ENCODE measurements at places on chromosomes 2 and 18. TPM values are rescaled to one million over a fixed set of nuclear protein-coding genes. Genes with fewer than 3 reads are reported as not detected.

The ASPRV1 gene
- 0.54 TPM for total RNA-seq

The SLC5A7 gene
- not detected for total RNA-seq

The IL37 gene
- total RNA-seq: not detected

The GKN1 gene
- not detected for total RNA-seq

GRCh38 chr2:211981451-211981850, 557.2 kb downstream of the ERBB4 start:
- no peaks in the 10 kb centered on the region for H3K36me3 ChIP-seq
- no peaks in the 10 kb centered on the region for H3K27me3 ChIP-seq
- H3K27ac ChIP-seq: no peak overlapping the region
- H3K4me3 ChIP-seq: no peak overlapping the region
- H3K4me1 ChIP-seq: no peaks in the 10 kb centered on the region

DNA sequence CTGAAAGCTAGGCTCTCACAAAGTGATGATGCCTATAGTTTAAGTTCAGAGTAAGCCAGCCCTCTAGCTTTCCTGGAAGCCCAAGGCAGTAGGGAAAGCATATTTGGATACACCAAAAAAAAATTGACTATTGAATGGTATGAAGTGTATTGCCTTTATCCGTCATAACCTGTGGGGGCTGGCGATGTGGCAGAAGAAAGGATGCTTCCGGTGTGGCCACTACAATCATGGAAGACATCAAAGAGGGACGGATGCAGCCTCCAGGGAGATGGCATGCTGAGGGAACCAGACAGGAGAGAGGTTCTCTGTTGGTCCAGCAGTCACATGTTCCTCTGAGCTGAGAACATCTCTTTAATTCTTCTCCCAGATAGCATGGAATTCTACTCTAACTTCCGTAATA, 170.3 kb downstream of the TMEM18 start:
- H3K4me1 ChIP-seq: no peaks in the 10 kb centered on the region
- H3K27me3 ChIP-seq: peaks cover 8% of the 10 kb centered on the region
- H3K27ac ChIP-seq: no peak overlapping the region
- DNase-seq: no peak

DNA sequence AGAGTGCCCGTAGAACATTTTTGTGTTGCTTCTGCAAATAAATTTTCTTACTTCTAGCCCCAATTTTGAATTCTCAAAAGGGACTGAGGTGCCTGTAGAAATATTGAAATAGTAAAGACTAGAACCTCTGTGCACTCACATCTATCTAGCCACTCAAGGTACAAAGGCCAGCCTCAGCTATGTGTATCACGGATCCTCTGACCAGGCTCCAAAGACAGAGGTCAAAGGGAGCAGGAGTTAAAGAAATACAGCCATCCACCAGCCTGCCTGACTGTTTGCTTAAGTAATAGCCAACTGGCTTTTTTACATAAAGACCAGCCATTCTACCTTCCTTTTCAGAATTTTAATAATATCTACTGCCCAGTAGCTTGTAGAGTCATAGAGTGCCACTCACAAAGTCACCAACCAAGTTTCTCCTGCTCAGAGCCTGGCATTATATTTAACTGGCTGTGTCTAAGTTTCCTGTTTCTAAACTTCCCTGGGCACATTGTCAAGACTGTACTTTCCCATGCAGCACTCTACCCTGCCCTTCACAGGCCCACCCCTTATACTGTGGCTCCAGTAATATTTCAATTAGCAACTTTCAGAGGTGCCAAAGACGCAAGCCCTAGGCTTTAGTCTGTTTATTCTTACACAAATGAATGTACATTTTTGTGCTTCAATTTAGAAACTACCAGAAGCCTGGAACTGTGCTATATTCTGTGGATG, 338.3 kb upstream of the NT5C1B start:
- peaks cover 17% of the 10 kb centered on the region for H3K36me3 ChIP-seq
- no peak overlapping the region for H3K4me3 ChIP-seq
- H3K4me1 ChIP-seq: no peaks in the 10 kb centered on the region
- no peak overlapping the region for H3K27ac ChIP-seq

DNA sequence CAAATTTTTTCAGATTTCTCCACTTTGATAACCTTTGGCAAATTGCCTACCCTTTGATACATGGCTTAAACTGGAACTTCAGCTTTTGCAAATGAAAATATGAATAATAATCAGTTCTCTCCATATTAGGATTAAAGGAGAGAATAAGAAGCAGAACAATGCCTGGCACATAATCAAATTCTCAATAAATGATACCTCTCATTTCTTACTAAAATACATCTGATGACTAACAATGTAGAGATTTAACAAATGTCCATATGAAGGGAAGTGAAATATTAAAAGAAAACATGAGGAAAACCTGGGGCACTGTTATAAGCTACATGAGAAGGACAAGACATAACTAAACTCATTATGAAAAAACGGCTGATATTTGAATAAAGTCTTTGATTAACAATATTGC, 1103.6 kb downstream of the LRP1B start:
- no peaks in the 10 kb centered on the region for H3K36me3 ChIP-seq
- no peak for DNase-seq
- no peak overlapping the region for H3K4me3 ChIP-seq
- no peaks in the 10 kb centered on the region for H3K4me1 ChIP-seq

DNA sequence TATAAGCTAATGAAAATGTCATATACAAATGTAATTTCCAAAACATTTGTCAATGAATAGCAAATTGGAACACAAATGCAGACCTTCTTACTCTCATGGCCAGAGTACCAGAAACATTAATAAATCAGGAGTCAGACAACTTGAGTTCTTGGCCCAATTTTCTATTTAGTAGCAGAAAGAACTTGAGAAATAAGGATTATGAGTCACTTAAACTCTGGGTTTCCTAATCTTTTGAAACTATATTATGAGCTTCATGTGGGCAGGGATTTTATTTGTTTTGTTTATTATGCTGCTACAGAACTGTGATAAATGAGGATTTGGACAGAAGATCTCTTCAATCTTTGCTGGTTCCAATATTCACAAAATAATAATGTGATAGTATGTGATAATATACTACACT, 686.7 kb downstream of the NR4A2 start:
- no peak overlapping the region for H3K27ac ChIP-seq
- no peak for DNase-seq
- H3K36me3 ChIP-seq: no peaks in the 10 kb centered on the region
- H3K27me3 ChIP-seq: no peaks in the 10 kb centered on the region
- H3K4me3 ChIP-seq: no peak overlapping the region
- H3K4me1 ChIP-seq: no peaks in the 10 kb centered on the region

DNA sequence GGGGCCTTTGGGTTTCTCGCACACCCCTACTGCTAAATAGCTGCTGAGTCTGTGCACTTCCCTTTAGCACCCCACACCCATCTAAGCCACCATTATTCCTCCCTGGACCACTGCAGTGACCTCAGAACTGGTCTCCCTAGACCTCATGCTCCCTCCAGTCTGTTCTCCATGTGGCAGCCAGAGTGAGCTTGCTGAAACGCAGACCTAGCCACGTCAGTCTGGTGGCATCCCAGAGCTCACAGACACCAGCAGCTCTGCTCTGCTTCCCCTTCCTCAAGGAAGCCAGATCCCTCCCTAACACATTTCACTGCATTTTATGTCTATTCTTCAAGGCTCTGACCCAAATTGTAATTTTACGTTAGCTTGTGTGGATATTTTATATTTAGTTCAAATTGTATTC, 144.4 kb downstream of the DYSF start:
- H3K36me3 ChIP-seq: no peaks in the 10 kb centered on the region
- H3K4me1 ChIP-seq: no peaks in the 10 kb centered on the region
- H3K27me3 ChIP-seq: peaks cover 5% of the 10 kb centered on the region
- DNase-seq: no peak
- no peak overlapping the region for H3K4me3 ChIP-seq

GRCh38 chr2:112662704-112663103, 17.0 kb downstream of the SLC20A1 start:
- DNase-seq: no peak
- H3K4me3 ChIP-seq: no peak overlapping the region
- peaks cover 46% of the 10 kb centered on the region for H3K36me3 ChIP-seq
- no peak overlapping the region for H3K27ac ChIP-seq
- H3K4me1 ChIP-seq: peaks cover 35% of the 10 kb centered on the region

DNA sequence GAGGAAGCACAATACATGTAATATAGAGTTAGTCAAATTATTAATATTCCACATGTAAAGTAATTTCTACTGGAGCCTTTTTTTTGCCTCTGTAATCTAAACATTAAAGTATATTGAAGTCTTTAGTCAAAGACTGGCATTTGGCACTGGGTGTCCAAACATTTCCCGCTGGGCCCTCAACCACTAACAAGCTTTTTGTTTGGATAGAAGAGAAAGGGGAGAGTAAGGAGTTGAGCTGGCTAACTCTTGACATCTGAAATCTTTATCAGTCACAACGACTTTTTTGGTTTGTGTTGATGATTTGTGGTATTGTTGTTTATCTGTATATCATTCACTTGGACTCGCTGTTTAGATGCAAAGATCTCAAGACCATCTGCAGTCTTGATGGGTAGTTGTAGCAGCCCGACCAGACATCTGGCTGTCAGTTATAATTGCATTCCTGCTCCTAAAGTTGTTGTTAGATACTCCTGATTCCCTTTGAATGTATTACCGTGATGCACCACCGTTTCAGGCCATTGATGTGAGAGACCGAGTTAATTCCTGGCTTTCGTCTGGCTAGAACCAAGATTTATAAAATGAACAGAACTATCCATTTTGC, 379.6 kb downstream of the MTX2 start:
- H3K4me3 ChIP-seq: no peak overlapping the region
- peaks cover 61% of the 10 kb centered on the region for H3K27me3 ChIP-seq
- H3K36me3 ChIP-seq: no peaks in the 10 kb centered on the region
- H3K4me1 ChIP-seq: peaks cover 14% of the 10 kb centered on the region
- H3K27ac ChIP-seq: no peak overlapping the region

DNA sequence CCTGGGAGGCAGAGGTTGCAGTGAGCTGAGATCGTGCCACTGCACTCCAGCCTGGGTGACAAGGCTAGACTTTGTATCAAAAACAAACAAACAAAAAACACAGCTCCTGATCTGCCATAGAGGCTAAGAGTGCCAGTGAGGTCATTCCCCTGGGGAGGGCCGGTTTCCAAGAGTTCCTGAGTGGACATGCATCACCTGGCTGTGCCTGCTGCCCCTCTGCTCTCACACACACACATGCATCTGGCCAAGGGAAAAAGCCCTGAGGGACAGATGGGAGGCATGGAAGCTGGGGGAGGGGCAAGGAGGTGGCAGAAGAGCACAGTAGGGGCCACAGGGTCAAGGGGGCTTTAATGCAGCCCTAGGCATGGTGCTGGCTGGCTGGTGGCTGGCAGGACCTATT, 60.4 kb downstream of the ZBTB7C start:
- no peak overlapping the region for H3K4me3 ChIP-seq
- H3K4me1 ChIP-seq: no peaks in the 10 kb centered on the region
- DNase-seq: no peak
- H3K27me3 ChIP-seq: peaks cover 13% of the 10 kb centered on the region
- no peaks in the 10 kb centered on the region for H3K36me3 ChIP-seq

GRCh38 chr2:222433332-222434173, 9.2 kb downstream of the SGPP2 start:
- H3K4me1 ChIP-seq: no peaks in the 10 kb centered on the region
- no peaks in the 10 kb centered on the region for H3K36me3 ChIP-seq
- H3K4me3 ChIP-seq: no peak overlapping the region
- peaks cover 21% of the 10 kb centered on the region for H3K27me3 ChIP-seq

DNA sequence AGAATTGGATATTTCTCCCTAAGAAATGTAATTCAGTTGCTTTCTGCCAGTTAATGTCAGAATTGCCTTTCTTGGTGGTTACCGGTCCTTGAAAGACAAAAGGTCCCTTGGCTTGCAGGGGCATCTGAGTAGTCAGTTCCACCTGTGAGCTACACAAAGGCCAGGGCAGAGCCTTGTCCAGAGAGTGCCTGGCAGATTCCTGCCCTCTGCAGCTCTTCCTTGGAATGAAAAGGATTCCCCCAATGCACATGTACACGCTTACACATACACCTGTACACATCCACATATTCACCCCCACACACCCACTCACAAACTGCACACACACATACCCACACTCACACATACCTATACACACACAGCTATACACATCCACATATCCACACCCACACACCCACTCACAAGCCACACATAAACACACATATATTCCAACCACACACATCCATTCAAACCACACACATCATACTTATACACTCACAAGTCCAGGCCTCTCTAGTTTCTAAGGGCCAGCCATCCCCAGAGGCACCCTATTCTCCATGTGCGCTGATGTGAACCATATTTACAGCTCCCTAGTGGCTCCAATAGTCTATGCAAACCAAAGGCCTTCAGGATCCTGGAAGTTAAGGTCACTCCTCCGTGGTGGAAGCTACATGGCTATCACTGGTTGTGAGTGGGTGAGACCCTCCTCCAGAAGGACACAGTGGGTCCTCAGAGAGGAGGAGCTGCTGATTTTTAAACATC, 9.6 kb downstream of the CYRIA start:
- no peak overlapping the region for H3K27ac ChIP-seq
- DNase-seq: no peak
- H3K27me3 ChIP-seq: peaks cover 9% of the 10 kb centered on the region
- no peaks in the 10 kb centered on the region for H3K36me3 ChIP-seq

DNA sequence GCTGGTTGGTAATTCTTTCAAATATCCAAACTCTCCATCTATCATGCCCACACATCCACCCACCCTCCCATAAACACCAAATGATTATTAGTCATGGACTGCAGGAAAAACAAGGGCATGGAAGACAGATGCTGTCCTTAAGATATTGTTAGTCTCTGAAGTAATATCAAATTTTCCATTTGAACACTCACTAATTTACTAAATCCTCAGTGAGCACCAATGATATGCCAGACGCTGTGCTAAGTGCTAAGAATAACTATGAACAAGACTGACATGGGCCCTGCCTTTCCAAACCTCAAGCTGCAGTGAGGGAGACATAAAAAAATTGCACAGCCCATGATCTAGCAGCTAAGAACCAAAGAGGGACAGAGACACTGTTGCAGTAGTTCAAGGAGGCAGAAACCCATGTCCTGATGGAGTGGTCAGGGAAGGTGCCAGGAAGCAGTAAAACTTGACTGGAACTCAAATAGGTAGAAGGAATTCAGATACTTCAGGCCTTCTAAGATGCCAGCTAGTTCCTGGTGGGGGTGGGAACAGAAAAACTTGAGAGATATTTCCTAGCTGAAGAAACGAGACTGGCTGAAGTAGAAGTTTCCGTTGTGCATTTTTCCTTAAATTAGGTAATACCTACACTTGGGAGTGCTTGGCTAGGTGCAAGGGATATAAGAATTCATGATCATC, 182.1 kb downstream of the OSR1 start:
- no peaks in the 10 kb centered on the region for H3K4me1 ChIP-seq
- no peaks in the 10 kb centered on the region for H3K27me3 ChIP-seq
- no peak overlapping the region for H3K27ac ChIP-seq
- H3K36me3 ChIP-seq: peaks cover 2% of the 10 kb centered on the region
- no peak for DNase-seq

- no peak overlapping the region for H3K4me3 ChIP-seq
- H3K36me3 ChIP-seq: no peaks in the 10 kb centered on the region
- DNase-seq: no peak
- no peaks in the 10 kb centered on the region for H3K4me1 ChIP-seq
Observed at GRCh38 chr2:215884451-215885087, 128.8 kb downstream of the MREG start.

DNA sequence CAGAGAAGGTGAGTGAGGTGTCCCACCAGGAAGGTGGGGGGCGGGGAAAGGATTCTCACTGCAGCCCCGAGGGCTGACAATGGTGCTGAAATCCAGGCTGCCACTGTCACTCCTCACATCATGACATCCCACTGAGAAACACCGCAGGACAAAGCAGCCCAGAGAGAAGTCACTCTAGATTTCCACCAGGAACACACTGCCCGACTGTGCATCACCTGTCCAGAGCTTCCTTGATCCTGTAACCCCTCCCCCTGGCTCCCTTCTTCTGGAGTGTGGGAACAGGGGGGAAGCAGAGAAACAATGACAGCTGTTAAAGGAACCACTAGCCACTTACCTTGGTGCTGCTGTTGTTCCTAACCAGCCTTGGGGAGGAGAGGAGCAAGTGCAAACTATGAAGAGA, 69.9 kb downstream of the MRO start:
- DNase-seq: no peak
- no peaks in the 10 kb centered on the region for H3K4me1 ChIP-seq
- H3K4me3 ChIP-seq: no peak overlapping the region
- H3K27me3 ChIP-seq: peaks cover 51% of the 10 kb centered on the region
- H3K27ac ChIP-seq: no peak overlapping the region

Measured in activated naive CD8-positive, alpha-beta T cell treated with anti-CD3 and anti-CD28 coated beads for 36 hours (primary cell).